ENCODE measurements at places on chromosomes 1 and 21.

DNA sequence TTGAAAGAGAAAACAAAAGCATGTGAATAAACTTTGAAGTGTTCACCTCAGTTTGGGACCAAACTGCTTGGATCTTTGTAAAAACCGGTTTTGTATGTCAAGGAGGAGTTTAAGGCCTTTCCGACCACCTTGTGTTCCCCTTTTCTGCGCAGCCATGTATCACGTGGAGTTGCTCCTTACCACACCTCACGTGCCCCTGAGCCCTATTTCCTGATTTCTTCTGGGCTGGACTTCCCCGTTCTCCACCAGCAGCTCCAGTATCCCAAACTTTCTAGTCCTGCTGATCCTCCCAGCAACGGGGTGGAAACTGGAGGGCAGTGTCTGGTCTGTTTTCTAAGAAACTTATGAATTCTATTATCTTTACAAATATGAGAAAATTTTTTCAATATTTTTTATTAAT is 1.6 kb upstream of the SH3D21 start:
- DNase-seq: no peak

DNA sequence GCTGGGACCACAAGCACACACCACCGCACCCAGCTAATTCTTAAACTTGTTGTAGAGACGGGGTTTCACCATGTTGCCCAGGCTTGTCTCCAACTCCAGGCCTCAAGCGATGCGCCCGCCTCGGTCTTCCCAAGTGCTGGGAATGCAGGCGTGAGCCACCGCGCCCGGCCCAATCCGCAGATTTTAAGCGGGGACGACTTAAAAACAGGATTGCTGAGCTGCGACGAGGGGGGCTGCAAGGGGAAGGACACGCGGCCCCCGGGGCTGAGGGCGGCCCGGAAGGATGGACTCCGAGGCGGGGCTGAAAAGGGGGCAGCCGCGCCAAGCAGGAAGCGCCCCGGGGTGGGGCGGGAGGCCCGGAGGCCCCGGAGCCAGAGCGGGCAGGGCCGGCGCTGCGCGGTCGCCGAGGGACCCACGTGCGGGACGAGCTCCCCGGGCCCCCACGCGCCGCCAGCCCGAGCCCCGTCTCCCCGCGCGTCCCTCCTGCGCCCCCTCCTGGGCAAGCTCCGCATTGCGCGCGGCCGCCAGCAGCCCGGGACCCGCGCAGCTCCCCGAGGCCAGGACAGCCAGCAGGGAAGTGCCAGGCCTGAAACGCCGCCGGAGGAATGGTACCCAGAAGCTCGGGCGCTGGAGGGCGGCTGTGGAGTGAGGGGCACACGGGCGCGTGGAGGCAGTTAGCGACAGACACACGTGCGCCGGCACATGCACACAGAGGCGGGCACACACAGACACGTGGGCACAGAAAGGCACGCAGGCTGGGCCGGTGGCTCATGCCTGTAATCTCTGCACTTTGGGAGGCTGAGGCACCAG is 5.5 kb upstream of the PRKCZ start:
- peak; percentile 75 for DNase-seq

GRCh38 chr1:86503406-86504136 is 34.8 kb downstream of the CLCA1 start:
- DNase-seq: no peak

- no peak for DNase-seq
These were observed 253.9 kb downstream of the DUSP10 start for GRCh38 chr1:221487781-221488524.

DNA sequence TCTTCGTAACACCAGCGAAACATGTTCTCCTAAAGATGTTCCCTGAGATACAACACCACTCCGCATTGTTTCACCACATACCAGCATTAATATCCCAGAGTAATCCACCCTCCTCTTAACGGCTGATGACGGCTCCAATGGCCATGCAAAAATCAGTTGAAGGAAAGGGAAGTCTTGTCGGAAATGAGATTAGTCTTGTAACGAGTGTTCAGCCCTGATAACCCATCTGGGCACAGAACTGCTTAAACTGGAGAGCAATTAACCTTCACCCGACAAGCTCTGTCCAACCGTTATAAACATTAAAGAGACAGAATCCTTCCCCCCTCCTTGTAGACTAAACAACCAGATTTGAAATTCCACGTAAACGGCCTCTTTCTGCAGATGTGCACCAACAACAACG is 21.9 kb downstream of the ERG start:
- DNase-seq: no peak

DNA sequence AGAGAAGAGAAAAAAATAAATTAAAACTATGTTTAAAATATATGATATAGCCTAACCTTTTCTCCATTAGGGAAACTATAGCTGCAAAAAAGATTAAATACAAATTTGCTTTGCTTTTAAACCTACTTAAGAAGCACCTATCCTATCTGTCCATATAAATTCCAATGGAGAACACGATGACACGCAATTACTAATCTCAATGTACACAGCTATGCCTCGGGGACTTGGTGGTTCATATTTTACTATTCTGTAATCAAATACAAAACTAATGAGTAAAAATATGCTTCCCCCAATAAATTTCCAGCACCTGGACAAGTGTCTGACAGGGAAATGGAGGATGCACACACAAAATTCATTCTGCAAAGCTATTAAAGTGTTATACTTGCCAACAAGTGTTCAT is 386.4 kb downstream of the LMO4 start:
- DNase-seq: no peak

DNA sequence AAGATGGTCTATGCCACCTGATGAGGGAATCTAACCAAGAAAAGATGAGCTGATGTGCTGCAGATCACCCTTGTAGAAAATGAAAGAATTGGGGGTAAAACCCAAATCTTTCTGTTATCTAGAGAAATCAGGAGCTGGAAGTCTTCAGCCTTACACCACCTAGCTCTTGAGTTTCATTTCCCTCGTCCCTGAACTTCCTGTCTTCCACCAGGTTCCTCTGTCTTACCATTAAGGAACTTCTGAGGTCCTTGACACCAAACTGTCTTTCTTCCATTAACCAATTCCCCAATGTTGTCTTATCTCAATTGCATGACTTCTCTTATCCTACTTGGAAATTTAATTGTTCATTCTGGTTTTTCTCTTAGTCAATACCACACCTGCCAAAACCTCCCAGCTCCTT is 31.5 kb downstream of the LPAR3 start:
- DNase-seq: no peak

DNA sequence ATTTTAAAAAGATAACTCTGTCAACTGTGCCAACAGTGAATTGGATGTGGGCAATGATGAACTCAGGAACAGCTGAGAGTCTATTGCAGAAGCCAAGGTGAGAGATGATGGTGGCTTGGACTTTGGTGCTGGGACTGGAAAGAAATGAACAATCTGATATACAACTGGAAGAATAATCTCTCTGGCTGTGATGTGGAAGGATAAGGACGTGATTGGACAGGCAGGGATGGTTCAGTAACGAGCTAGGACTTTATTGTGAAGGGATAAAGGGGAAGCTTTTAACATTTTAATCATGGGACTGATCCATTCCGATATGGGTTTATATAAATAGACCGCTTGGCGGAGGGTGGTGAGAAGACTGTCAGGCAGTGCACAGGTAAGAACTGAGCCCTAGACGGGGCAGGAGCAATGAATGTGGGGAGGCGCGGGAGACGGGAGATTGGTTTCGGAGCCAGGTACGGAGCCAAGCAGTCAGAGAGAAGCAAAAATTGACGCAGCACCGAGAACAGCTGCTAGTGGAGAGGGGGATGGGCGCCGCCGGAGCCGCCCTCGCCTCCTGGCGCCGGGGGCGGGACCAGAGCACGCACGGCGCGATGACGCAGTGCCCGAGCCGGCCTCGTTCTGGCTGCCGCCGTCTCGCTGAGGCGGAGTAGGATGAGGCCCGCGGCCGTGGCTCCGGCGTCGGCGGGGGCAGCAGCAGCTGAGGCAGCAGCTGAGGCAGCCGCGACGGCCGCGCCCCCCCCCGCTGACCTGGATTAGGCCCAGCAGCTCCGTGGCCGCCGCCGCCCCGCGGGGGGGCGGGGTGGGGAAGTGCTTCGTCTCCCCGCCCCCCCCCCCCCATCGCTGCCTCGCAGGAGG is at the start of gene RNF11:
Gene RNF11 (plus strand): TSS at position 601 of the 858 bp plus-strand sequence. CDS start 484 bp downstream, outside the sequence.
- peak; percentile 92 for DNase-seq

DNA sequence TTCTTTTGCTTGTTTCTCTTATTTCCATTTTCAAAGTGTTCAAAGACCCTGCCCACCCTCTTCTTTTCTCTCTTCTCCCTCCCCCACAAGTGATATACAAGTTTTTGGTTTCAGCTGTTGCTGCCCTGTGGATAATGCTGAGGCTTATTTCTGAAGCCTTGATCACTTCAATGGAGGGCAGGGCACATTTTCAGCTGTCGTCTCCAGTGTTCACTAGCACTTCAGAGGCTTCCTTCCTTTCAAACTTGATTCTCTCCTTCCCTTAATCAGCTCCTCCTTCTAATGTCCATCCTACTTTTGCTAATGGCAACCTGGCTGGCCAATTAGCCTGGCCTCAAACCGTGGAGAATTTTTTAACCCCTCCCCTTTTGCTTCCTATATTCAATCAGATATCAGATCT is 435.7 kb upstream of the RUNX1 start:
- no peak for DNase-seq

DNA sequence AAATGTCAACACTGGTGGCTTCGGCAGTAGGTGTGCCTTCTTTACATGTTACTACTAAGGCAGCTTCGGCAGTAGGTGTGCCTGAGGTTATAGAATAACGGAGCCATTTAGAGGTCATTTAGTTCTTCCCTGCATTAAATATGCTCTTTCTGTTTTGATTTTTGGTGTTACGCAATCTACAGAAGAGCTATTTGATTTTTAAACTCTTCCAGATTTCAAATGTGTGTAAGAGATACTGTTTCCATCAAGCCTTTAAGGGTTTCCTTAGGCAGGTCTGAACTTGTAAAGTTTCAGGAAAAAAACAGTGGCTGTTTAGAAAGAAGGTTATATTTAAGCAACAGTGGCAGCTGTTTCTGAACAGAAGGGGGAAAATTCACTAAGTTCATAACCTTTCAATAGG is 54.8 kb downstream of the PIK3R3 start:
- no peak for DNase-seq

DNA sequence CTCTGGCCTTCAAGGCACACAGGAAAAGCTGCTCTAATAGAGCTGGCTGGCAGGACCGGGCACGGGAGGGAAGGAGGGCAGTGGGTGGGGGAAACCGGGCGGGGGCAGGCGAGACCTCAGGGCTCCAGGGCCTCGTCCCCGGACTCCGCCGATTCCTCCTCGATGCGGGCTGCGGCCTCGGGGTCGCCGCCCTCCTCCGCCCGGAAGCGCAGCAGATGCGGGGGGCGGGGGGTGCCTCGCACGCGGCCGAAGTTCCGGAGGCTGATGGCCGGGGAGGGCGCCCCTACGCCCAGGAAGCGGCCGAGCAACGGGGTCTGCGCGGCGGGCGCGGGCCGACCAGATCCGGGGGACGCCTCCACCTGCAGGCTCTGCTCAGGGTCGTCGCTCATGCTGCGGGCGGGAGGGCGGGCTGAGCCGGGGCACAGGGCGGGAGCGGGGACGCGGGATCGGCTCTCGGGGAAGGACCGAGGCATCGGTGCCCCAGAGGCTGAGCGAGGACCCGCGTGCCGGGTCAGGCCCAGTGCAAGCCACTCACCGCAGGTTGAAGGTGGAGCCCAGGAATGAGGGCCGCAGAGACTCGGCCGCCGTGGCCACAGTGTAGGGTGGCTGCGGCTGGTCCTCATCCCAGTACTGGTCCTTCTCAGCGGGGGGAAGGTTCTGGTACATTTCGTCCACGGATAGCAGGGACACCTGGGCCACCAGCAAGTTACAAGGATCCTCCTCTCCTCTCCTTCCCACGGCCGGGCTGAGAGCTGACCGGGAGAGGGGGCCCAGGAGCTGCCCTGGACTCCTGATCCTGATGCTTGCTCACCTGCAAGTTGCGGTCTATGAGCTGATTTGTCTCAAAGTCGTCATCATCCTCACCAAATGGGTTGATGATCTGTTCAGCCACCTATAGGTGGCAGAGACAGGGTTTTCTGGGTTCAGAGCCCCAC is 3.6 kb downstream of the BEST4 start:
- no peak for DNase-seq

- no peak for DNase-seq
These were observed 55.1 kb upstream of the ADARB1 start for GRCh38 chr21:45019076-45019886.

DNA sequence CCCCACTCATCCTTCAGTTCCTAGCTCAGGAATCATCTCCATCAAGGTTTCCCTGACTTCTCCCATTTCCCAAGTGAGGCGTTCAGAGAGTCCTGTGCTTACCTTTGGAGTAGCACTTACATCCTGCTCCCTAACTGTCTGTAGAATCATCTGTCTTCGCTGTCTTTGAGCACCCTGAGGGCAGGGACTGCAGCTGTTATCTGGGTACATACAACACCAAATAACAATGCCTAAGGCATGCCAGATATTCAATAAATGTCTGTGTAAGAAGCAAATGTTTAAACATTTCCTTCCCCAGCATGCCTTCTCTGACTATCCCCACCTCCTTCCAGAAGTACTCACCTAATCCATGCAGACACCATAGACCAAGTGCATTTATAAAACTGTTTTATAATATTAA is 65.4 kb downstream of the JAK1 start:
- no peak for DNase-seq

- no peak for DNase-seq
These were observed 55.0 kb downstream of the SLC35D1 start for GRCh38 chr1:66998972-66999371.

DNA sequence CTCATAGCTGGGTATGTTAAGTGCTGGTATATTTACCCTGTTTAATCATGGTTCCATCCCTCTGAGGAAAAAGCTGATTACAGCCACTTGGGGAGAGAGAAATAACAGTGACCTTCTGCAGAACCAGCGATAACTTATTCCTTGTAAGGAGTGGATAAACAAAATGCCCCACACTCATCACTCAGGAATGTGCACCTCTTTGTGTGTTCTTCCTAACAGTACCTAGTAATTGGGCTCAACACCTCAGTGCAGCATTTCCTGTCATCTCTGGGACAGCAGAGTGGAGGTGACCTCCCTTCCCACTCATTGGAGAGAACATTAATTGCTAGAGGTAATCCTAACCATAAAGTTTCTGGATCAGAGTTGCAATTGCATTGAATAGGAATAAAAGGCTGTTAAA is 112.5 kb upstream of the F3 start:
- no peak for DNase-seq

GRCh38 chr1:39635871-39636210 is 3.6 kb downstream of the HEYL start:
- DNase-seq: no peak

GRCh38 chr1:67735806-67736627 is 51.0 kb downstream of the GADD45A start:
- DNase-seq: peak; percentile 17

GRCh38 chr1:1911350-1912041 is 3.6 kb upstream of the CALML6 start:
- no peak for DNase-seq

DNA sequence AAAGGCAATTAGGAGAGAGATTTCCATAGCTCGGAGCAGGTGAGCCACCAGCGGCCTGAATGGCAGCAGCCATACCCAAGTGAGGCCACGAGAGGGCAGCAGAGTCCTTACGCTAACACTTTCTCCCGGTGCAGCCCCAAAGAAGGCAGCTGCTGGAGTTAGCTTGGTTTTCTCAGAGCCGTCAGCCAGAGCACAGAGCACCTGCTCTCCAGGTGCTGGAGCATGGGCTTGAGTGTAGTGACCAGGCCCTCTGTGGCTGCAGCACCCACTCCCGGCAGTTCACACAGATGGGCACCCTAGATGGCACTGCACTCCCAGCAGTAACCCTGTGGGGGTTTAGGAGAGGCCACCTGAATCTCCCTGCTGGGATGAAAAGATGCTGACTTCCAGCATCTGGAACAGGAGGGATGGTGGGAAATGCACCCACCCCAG is 45.8 kb downstream of the TMCC2 start:
- peak; percentile 79 for DNase-seq
